ENCODE measurements at places on chromosomes 16 and 17.

GRCh38 chr16:74922150-74923138 is 62.5 kb downstream of the WDR59 start:
- no peak for DNase-seq

GRCh38 chr17:61132524-61132923 is 267.1 kb upstream of the TBX2 start:
- DNase-seq: no peak

DNA sequence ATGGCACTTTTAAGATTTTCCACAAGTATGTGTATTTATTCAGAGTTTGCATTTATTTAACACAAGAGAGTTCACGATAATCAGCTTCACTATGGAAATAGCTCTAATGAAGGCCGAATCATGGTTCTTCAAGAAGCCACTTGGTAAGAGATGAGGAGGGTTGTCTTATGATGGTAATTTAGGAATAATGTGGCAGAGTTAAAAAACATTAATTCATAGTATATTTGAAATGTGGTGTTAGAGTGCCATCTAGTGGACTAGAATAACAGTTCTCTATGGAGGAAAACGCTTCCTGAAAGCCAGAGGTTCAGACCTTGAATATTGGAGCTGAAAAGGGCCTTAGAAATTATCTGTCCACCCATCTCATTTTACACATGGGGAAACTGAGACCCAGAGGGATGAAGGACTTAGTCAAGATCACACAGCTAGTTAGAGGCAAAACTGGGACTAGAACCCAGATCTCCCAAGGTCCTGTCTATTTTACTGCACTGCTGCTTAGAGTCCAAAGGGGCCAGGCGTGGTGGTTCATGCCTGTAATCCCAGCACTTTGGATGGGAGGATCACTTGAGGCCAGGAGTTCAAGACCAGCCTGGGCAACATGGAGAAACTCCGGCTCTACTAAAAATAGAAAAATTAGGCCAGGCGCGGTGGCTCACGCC is 33.8 kb upstream of the KPNB1 start:
- DNase-seq: no peak

DNA sequence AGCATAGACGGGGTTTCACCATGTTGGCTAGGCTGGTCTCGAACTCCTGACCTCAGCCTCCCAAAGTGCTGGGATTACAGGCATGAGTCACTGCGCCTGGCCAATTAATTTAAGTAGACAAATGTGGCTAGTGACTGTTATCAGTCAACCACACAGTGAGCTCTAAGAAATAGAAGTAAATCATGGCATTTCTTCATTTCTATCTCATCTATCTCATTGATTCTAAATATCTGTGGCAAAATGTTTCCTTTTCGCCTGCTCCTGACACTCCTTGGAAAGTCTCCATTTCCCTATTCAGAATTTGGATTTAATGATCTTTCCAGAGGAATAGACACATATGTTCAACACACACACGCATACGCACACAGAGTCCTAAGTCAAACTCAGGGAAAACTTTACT is 81.3 kb downstream of the HIC1 start:
- no peak for DNase-seq

GRCh38 chr16:24723663-24724062 is 5.8 kb upstream of the TNRC6A start:
- no peak for DNase-seq
